Breast epithelium (tissue), 4 donors: ENCODE measurements at places on chromosomes 3 and 15. TPM values are rescaled to one million over a fixed set of nuclear protein-coding genes. Genes with fewer than 3 reads are reported as not detected.

- H3K36me3 ChIP-seq: no peaks in the 10 kb centered on the region
- no peaks in the 10 kb centered on the region for H3K4me1 ChIP-seq
- H3K27me3 ChIP-seq: no peaks in the 10 kb centered on the region
- H3K27ac ChIP-seq: peak overlapping the region; percentile 4
- no peak for DNase-seq
Measured at GRCh38 chr3:74273555-74274402, 340.7 kb downstream of the CNTN3 start.

GRCh38 chr15:69753867-69754266 lies 301.2 kb downstream of the RPLP1 start:
- no peaks in the 10 kb centered on the region for H3K27me3 ChIP-seq
- H3K4me1 ChIP-seq: no peaks in the 10 kb centered on the region
- H3K36me3 ChIP-seq: no peaks in the 10 kb centered on the region
- no peak overlapping the region for H3K4me3 ChIP-seq

- H3K4me1 ChIP-seq: no peaks in the 10 kb centered on the region
- H3K27ac ChIP-seq: peak overlapping the region; percentile 4
- no peaks in the 10 kb centered on the region for H3K36me3 ChIP-seq
Measured at GRCh38 chr3:73029321-73029796, 32.1 kb upstream of the EBLN2 start.

DNA sequence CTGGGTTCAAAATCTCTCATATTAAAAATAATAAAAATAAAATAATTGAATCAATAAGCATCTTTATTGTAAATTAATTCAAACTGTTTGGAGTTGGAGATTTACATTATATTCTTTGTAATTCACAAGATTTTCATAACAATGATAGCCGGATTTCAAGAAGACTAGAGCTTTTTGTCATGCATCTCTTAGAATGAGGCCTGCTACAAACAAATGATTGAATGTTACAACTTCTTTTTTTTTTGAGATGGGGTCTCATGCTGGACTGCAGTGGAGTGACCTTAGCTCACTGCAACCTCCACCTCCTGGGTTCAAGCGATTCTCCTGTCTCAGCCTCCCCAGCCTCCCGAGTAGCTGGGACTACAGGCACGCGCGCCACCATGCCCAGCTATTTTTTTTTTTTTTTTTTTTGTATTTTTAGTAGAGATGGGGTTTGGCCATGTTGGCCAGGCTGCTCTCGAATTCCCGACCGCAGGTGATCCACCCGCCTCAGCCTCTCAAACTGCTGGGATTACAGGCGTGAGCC lies 3.5 kb downstream of the SLTM start:
- no peak overlapping the region for H3K27ac ChIP-seq
- H3K4me1 ChIP-seq: no peaks in the 10 kb centered on the region
- DNase-seq: no peak
- H3K36me3 ChIP-seq: no peaks in the 10 kb centered on the region

DNA sequence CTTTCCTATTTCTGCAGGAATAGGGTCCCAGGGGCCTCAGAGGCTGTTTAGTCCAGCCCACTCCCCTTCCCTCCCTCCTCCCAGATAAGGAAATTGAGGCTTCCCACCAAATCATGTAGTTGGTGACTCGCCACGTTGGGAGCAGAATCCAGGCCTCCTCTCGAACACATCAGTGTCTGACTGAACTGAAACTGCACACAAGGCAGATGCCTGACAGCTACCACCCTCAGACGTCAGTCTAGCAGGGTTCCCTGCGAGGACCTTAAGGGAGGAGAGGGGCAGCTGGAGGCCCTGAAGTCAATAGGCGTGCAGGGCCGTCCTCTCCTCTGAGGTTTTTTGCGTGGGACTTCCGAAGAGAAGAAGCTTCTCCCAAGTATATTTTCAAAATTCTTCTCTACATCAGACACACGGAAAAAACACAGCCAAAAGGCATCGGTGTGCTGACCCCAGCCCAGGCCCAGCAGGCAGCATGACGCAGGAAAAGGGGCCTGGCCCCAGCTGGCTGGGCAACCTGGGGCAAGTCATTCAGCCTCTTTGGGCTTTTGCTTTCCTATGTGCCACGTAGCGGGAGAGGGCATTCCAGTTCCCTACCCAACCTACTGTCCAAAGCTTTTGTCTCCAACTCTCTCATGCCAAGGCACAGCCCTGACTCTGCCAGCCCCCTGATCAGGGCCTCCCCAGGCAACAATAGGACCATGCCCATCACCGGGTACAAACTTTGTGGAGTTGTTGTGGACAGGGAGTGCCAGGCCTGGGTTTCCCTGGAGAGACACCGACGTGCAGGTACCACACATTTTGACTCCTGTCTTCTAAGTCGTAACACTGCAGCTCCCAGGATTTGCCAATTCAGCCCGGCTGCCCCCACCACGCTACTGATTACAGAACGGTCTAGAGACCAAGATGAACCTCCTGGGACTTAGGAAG lies 283.1 kb downstream of the XXYLT1 start:
- H3K27ac ChIP-seq: no peak overlapping the region
- H3K4me3 ChIP-seq: no peak overlapping the region
- H3K27me3 ChIP-seq: no peaks in the 10 kb centered on the region

DNA sequence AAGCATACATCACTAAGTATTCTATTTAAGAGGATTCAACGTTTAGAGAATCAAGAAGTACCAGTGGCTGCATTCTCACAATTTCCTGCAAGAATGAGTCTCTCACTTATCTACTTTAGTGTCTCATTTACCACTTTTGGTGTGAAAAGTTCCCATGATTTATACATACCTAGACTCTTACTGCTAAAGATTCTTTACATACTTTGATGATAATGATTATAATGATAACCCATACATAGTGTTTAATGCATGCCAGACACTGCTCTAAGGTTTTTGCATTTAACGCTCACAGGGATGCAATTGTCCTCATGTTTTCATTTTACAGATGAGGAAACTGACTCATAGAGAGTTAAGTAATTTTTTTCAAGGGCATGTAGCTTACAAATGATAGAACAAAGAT lies 133.6 kb downstream of the TMEM108 start:
- H3K27me3 ChIP-seq: no peaks in the 10 kb centered on the region
- no peak overlapping the region for H3K27ac ChIP-seq
- DNase-seq: no peak
- H3K4me1 ChIP-seq: no peaks in the 10 kb centered on the region
- no peak overlapping the region for H3K4me3 ChIP-seq

GRCh38 chr3:82562896-82563295 lies 801.5 kb upstream of the GBE1 start:
- no peak overlapping the region for H3K27ac ChIP-seq
- no peaks in the 10 kb centered on the region for H3K27me3 ChIP-seq
- DNase-seq: no peak
- H3K4me1 ChIP-seq: no peaks in the 10 kb centered on the region
- H3K4me3 ChIP-seq: no peak overlapping the region

- H3K4me1 ChIP-seq: no peaks in the 10 kb centered on the region
- no peaks in the 10 kb centered on the region for H3K36me3 ChIP-seq
- no peaks in the 10 kb centered on the region for H3K27me3 ChIP-seq
- no peak overlapping the region for H3K27ac ChIP-seq
Measured at GRCh38 chr3:57727106-57727505, 29.0 kb upstream of the SLMAP start.

- no peaks in the 10 kb centered on the region for H3K36me3 ChIP-seq
- H3K27me3 ChIP-seq: no peaks in the 10 kb centered on the region
- no peak for DNase-seq
- H3K27ac ChIP-seq: no peak overlapping the region
Measured at GRCh38 chr3:155658671-155659261, 86.1 kb downstream of the PLCH1 start.

GRCh38 chr3:66320390-66320789 lies 99.6 kb downstream of the SLC25A26 start:
- DNase-seq: no peak
- no peaks in the 10 kb centered on the region for H3K4me1 ChIP-seq
- H3K36me3 ChIP-seq: no peaks in the 10 kb centered on the region
- no peak overlapping the region for H3K27ac ChIP-seq

- no peak for DNase-seq
- no peak overlapping the region for H3K27ac ChIP-seq
- H3K4me1 ChIP-seq: peaks cover 12% of the 10 kb centered on the region
- H3K27me3 ChIP-seq: no peaks in the 10 kb centered on the region
- H3K36me3 ChIP-seq: no peaks in the 10 kb centered on the region
- no peak overlapping the region for H3K4me3 ChIP-seq
Measured at GRCh38 chr3:189289251-189289650, 117.5 kb downstream of the TPRG1 start.

DNA sequence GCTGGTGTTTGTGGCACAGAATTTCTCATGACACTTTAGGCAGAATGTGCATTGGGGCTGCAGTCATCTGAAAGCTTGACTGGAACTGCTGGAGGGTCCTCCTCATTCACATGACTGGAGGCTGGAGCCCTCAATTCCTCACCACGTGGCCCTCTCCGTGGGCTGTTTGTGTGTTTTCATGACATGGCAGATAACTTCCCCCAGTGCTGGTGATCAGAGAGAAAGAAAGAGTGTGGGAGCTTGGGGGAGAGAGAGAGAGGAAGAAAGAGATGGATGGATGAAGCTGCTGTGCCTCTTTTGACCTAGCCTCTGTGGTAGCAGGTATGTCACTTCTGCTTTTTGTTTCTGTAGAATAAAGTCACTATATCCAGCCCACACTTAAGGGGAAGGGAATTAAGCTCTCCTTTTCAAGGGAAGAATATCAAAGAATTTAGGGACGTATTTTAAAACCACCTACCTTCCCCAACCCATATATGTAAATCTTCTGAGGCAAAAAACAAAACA lies 169.6 kb upstream of the IL12A start:
- no peak overlapping the region for H3K27ac ChIP-seq
- no peaks in the 10 kb centered on the region for H3K36me3 ChIP-seq
- no peaks in the 10 kb centered on the region for H3K27me3 ChIP-seq

DNA sequence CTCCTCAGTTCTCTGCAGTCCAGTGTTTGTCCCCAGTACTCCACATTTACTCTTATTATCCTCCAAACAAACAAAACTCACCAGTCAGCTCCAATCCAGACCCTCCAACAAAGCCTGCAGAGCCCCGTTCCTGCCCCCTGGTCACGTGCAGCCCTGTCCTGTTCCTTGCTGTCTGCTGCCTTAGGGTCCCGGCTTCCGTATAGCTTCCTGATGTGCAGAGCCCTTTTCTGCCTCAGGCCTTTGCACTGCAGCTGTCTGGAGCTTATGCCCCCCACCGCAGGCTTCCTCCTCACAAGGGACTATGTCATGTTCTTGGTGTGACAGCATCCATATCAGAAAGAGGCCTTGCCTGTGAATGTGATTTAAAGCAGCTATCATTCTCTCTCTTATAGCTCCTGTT lies 39.0 kb upstream of the UBE3A start:
- no peak for DNase-seq
- H3K4me3 ChIP-seq: no peak overlapping the region
- no peaks in the 10 kb centered on the region for H3K4me1 ChIP-seq
- H3K27ac ChIP-seq: no peak overlapping the region
- no peaks in the 10 kb centered on the region for H3K27me3 ChIP-seq

CLDN1 gene
- total RNA-seq: 0.80 TPM

PLA2G4D gene
- total RNA-seq: not detected

GNAT1 gene
- not detected for total RNA-seq

FGF12 gene
- total RNA-seq: 0.44 TPM

ARPIN gene
- total RNA-seq: 14.6 TPM

CLDN18 gene
- total RNA-seq: not detected

LRRC2 gene
- 13.8 TPM for total RNA-seq

TTC14 gene
- 122 TPM for total RNA-seq
